ENCODE measurements at places on chromosomes 2 and 18.

DNA sequence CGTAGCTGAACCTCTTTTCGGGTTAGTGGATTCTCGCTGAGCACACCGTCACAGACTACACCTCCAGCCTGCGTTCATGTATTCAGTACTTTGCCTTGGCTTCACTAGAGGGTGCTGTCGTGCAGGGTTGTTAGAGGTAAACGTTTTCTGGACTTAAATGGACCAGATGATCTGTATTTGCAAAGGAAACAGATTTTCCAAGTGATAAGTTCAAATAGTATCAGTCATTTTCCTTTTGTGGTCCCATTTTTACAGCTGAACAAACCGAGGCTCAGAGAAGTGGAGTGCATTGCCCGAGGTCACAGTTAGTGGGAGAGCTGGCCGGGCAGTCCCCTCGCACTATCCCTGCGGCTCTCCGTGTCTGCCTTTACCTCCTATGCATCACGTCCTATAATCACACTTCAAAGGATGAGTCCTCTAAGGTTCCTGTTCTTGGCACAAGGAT, 125.9 kb downstream of the MAP4K4 start:
- DNase-seq, result no peak

DNA sequence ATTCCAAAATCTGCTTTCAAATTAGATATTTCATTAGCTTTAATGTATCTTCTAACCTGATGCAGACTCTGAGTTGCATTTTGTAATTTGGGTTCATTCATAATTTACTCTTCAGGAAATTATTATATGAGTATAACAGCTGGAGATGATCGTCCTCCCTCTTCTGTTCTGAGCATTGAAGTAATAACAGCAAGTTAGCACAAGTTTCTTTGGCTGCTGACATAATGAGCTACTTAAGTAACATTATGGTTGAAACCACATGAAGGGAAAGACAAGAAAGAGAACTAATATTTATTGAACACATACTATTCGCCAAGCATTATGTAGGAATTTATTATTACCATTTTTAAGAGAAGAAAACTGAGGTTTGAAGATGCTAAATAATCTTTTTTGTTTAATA, 75.1 kb downstream of the CPO start:
- no peak for DNase-seq

DNA sequence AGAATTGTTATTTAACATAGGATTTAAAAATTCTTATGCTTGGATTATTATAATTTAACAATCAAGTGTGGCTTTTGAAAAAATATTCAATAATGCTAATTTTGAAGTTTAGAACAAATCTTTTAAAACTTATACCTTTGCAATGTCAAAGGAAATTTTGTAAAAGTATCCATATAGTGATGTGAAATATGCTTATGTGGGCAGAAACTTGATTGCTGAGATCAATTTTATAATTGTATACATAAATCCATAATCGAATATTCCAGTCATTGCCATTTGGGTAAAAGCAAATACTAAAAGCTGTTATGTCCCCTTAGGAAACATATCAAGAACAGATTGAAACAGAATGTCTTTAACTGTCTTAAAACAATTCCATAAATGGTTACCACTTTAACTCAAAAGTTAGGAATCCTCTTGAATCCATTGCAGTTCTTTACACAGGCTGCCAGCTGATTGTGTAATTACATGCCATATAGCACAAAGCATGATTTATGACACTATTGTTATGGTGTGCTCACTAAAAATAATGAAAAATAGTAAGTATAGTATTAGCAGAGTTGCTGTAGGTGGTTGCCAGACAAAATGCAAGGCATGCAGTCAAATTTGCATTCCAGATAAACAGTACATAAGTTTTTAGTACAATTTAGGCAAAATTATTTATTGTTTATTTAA, 24.2 kb downstream of the PLCL1 start:
- DNase-seq, result no peak

DNA sequence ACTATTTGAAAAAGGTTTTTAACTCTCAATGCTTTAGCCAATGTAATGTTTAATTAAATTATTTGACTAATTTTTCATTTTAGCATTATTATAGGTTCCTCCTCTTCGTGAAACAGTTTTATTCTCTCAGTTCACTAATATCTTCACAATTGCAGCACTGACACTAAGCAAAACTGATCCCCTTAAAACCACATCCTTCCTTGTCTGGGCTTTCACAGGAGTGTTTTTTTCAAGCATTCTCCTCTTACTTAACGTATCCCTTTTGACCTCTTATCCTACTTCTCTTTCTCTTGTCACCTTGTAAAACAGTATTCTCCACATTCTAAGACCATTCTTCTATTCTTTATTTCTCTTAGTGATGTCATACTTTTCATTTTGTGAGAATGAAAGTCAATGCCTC, 112.8 kb downstream of the DSC3 start:
- no peak for DNase-seq

DNA sequence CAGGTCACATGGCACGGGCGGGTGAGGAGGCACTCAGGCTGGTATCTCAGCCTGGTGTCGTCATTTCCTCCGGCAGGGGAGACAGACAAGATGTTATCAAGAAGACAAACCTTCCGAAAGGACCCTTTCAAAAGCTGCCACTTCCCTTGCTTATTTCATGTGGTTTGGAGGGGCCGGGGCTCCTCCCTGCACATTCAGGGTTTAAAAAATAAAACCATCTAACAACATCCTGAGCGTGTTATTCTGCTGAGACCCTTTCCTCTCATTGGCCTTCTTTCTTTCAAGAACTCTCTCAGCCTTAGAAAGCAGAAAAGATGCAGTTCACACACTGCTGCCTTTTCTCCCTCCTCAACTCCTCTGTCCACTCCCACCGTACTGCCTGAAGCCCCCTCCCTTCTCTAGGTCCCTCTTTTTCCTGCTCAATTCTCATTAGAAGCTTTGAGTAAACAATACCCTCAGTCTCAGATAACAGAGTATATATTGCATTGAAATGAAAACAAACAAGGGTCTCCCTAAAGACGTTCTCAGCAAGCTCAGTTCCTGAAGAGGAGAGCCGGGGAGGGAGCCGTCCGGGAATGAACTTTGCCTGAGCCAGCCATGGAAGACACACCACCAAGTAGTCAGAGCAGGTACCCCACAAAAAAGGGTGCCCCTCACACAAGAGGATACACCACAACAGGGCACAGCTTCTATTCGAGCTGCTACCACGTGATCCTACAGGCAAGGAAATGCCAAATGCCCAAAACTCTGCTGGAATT, 9.7 kb downstream of the SMAD7 start:
- DNase-seq, result no peak

DNA sequence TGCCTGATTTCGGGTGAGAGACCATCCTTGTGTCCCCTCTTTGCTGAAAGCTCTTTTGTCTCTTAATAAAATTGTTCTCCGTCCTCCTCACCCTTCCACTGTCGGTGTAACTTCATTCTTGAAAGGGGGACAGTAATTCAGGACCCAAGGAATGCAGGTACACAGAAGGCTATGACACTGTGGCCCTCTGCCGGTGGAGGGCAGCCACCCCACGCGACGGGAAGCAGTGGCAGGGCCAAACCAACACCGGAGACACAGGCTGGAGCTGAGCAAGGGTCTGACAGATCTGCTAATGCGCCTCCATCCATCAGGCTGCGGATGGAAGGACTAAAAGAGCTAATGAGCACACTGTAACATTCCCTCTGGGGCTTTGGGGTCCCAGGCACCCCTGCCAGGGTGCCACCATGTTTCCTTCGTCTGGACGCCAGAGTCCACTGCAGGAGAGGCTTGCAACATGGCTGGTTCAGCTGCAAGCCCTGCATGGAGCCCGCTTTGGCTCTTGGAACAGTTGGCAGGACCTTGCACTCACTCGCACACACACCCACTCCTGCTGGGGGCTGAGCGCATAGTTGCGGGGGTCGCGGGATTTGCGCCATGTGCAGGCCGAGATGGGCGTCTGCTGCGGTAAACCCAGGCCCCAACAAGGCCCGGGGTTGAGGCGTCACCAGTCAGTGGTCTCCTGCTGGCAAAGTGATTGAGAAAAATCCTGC, 544.1 kb upstream of the CDH7 start:
- no peak for DNase-seq

- DNase-seq, result no peak
Measured at GRCh38 chr2:38064801-38065501, 11.0 kb downstream of the CYP1B1 start.

- DNase-seq, result no peak
Measured at GRCh38 chr2:229153951-229154350, 117.1 kb downstream of the PID1 start.

GRCh38 chr2:144567745-144568144, 47.8 kb upstream of the ZEB2 start:
- no peak for DNase-seq

DNA sequence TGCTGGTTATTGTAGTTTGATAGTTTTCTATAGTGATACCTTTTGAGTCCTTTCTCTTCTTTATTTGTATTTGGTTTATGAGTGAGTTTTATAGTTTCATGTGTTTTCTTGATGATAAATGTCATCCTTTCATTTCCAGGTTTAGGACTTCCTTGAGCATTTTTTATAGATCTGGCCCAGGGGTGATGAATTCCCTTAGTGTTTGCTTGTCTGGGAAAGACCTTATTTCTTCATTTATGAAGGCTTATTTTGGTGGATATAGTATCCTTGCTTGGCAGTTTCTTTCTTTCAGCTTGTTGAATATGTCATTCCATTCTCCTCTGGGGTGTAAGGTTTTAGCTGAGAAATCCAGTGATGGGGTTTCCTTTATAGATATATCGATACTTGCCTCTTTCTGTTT, 53.9 kb downstream of the OTX1 start:
- no peak for DNase-seq

- no peak for DNase-seq
Measured at GRCh38 chr2:223548194-223548593, 54.0 kb downstream of the SCG2 start.

GRCh38 chr2:220077488-220077887, 450.1 kb downstream of the SLC4A3 start:
- DNase-seq, result no peak

GRCh38 chr2:30394096-30394495, 53.0 kb upstream of the LCLAT1 start:
- no peak for DNase-seq

DNA sequence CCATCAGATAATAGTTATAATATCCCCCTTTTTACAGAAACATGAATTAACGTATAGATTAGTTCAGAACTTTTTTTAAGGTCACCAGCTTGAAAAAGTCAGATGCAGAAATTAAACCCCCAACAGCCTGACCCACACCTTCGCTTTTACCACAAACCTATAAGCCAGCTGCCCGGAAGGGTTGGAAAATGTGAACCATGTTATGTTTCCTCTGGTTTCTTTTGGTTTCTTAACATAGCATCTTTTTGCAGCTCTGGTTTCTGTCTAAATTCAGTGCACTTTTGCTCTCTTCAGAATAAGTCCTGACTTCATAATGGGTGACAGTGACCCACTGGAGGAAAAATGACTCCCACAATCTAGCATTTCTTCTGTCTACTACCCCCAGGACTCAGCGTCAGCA, 381.7 kb upstream of the DDX18 start:
- DNase-seq, result no peak

GRCh38 chr2:231640641-231641111, 48.0 kb downstream of the TEX44 start:
- DNase-seq, result no peak

- DNase-seq, result no peak
Measured at GRCh38 chr2:189751080-189751658, 11.4 kb downstream of the OSGEPL1 start.

DNA sequence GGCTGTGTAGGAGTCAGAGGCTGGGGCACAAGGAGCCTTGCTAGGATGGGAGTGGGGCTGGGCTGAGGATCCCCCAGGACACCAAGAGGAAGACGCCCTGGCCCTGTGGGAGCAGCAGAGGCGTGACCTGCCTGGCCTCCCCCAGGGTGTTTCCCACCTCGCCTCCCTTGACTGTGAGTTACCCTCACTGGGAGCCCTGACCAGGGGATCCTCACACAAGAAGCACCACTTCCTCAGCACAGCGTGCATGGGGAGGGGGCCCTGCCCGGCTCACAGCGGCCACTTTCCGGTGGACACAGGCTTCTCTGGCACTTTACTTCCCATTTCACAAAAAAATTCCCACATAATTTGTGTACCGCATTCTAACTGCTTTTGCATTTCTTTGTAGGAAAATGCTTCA, 187.7 kb downstream of the EIPR1 start:
- DNase-seq, result no peak

DNA sequence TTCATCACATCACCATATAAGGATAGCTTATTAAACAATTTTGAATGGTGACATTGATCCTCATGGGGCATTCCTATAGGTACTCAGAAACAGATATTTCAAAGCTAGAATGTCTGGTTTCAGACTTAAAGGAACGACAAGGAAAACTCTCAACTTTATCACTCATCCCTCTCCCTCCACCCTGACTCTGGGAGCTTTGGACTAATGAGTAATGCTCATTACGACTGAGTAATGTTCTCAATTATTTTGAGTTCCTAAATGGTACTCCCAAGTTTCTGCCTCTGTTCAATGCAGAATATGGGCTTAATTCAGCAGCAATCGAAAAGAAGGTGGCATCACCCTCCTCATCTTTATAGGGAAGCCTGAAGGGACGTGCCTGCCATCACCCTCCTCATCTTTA, 43.4 kb downstream of the RFX8 start:
- no peak for DNase-seq

DNA sequence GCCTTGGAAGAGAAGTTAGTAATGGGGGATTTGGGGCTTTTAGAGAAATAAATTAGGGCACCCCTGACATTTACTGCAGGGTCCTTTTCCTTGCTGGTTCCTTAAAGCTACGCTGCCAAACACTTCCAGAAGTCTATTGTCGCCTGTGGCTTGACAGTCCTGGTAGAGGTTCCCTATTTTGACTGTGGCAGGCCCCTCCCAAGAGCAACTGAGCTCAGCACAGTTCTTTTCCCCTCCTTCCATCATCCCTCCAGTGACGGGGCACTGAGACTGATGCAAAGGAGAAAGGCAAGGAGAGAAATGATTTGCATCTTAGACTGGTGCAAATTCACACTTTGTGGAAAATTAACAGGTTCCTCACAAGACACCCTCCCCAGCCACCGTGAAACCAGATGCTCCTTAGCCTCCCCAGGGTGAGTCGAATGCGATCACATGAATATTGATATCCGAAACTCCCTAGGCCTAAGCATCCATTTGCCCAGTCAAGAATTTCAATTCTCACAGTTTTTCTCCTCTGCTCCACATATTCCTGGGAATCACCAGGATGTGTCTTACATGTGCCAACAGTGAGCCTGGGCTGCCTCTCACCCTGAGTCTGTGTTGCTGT, 45.4 kb downstream of the RABL2A start:
- no peak for DNase-seq

GRCh38 chr2:170607171-170607570, 108.0 kb upstream of the SP5 start:
- DNase-seq, result no peak

GRCh38 chr18:51447351-51448342, 250.2 kb upstream of the MEX3C start:
- DNase-seq, result no peak
